ENCODE measurements at places on chromosomes 5 and 9.

GRCh38 chr5:14153071-14153864 is 10.1 kb downstream of the TRIO start:
- DNase-seq = no peak

DNA sequence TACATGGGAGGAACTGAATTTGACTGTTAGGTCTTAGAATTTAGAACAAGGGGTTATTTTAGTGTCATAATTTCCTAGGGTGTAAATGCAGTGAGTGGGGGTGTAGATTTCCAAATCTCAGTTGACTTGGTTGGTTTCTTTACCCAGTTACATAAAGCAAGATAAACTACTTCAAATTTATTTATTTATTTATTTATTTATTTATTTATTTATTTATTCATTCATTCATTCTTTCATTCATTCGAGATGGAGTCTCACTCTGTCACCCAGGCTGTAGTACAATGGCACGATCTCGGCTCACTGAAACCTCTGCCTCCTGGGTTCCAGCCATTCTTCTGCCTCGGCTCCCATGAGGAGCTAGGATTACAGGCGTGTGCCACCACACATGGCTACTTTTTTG is 200.4 kb downstream of the SLF1 start:
- no peak for DNase-seq

DNA sequence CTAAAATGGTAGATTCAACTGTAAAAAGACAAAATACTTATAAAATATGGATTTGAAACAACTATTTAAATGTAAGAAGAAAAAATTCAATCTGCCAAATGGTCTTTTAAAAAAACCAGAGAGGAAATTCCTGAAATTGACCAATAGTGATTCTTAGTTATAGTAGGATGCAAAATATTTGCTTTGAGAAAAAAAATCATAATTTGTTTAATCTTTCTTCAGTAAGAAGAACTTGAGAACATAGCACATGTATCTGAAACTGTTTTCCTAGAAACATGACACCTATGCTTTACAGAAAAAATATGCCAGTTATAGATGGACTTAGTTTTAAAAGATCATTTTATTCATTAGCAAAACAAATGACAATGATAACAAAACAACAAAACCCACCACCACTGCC is 186.9 kb upstream of the CD180 start:
- no peak for DNase-seq

DNA sequence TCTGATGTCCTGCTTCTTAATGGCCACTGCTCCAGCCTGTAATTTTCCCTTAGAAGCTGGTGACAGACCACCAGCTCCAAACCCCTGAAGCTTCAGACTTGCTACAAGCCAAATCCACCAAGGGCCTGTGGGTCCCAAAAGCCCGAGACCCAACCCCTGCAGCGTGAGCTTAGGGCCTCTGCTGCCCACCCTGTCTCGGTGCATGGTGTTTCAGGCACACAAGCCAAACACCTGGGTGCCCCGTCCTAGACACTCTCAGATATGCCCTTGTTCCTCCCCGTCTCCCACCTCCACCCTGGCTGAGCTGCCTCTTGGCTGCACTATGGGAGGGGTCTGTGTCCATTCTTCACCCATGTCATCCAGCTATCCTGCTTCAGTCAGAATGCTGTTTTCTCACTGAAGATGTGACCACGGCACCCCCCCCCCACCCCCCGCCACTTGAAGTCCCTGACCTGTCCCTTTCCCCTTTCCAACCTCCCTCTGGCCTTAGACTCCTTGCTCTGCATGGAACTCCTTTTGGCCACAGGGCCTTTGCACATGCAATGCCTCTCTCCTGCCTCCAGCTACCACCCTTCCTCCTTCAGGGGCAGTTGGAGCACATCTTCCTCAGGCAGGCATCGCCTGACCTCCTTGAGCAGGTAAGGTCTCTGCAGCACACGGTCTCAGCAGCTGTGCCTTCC is 55.8 kb downstream of the ZNF354C start:
- no peak for DNase-seq

GRCh38 chr9:35649431-35650340 is 1.0 kb downstream of the SIT1 start:
- no peak for DNase-seq

GRCh38 chr9:127777368-127777980 is 992 bp downstream of the SH2D3C start:
- no peak for DNase-seq

DNA sequence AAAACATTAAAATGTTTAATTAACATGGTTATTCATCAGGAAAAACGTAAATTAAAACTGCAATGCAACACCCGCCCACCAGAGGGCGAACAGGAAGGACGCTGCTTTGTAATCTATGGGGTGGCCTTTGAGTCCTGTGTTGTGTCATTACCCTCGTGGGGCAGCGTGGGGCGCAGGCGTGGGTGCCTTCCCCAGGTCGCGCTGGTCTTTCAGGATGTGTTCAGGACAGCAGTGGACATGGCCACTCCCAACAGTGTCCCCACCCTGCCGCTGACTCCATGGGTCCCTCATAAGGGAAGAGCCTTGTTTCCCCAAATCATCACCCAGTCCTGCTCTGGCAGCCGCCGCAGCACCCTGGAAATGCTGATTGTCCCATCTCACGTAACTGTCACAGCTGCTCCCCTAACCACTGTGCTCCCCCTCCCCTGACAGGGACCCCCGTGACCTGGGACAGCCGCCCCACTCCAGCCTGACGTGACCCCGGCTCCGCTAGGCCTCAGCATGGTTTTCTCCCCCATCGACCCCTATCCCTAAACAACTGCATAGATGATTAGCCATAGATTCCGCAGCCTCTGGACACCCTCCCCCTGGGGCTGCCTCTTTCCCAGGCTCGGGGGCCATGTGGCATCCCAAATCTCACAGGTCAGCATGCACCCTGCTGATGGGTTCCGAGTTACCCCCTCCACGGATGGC is 36.4 kb downstream of the GLT6D1 start:
- no peak for DNase-seq

DNA sequence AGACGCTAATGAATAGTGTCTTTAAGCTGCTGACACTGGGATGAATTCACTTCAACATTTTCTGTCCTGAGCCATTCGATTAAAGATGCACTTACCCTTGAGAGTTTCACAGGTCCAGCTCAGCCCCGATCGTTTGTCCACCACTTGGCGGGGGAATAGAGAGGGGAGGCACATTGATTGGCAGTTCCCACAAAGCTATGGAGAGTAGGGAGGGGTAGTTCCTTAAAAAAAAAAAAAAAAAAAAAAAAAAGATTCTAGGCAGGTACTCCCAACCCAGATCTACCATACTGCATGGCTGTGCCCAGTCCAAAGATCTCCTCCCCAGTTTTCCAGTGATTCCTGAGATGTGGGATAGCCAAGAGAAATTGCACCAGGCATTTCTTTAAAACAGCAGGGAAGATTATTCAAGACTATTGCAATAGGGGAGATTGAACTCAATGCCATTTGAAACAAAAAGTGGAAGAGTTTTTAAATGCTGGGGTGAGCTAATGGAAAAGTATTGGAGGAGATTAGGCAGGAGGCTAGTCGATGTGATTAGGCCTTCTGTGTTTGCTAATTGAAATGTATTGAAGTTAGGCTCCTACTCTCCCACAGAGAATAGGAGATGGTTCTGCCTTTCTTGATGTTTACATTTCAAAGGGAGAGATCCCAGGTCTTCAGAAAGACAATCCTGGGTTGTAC is 2217.4 kb upstream of the WWC1 start:
- no peak for DNase-seq

GRCh38 chr9:33765411-33765810 is 29.9 kb upstream of the PRSS3 start:
- DNase-seq = no peak

- DNase-seq = peak; percentile 42
Observed at GRCh38 chr5:92836855-92837755, 743.9 kb downstream of the NR2F1-AS1 start.

DNA sequence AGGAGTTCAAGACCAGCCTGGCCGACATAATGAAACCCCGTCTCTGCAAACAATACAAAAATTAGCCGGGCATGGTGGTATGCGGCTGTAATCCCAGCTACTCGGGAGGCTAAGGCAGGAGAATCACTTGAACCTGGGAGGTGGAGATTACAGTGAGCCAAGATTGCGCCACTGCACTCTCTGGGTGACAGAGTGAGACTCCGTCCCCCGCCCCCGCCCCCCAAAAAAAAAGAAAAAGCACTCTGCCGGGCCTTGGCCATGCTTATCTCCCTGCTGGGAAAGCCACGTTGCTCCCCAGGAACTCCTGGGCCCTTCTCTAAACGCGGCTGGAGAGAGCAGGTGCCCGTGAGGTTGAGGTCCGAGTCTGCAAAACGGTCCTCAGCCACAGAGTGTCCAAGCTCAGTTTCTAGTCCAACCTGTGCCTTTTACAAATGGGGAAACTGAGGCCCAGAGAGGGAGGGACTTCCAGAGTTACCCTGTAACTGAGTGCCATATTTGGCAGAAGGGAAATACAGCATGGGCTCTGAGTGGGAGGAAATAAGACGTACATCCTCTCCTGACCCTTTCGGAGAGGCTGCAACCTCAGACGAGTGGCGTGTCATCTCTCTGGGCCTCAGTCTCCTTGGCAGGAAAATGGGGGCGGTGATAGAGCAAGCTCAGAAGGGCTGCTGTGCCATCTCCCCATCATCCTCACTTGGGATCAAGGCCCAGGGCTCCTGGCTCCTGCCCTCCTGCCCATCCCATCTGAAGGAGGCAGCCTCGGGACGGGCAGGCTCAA is 6.6 kb upstream of the PHYHD1 start:
- DNase-seq = no peak

DNA sequence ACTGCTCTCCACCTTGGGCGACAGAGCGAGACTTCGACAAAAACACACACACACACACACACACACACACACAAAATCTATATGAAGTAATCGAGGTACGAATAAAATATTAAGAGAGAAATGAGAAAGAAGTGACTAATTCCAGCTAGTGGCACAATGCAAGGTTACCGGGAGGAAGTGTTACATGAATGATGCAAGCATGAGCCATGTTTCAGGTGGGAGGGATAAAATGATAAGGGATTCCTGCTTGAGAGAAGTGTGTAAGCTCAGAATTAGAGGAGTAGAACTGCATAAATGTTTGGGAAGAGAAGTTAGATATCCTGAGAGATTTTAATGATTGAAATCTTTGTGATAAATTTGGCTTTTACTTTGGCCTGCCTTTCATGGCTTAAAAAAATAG is 18.8 kb downstream of the HAPLN1 start:
- DNase-seq = no peak

- no peak for DNase-seq
Observed at GRCh38 chr5:34667705-34668104, 11.6 kb downstream of the RAI14 start.

- no peak for DNase-seq
Observed at GRCh38 chr5:42962124-42962523, 78.0 kb downstream of the ANXA2R start.

GRCh38 chr5:43193181-43193893 is 1.3 kb downstream of the NIM1K start:
- peak; percentile 72 for DNase-seq

DNA sequence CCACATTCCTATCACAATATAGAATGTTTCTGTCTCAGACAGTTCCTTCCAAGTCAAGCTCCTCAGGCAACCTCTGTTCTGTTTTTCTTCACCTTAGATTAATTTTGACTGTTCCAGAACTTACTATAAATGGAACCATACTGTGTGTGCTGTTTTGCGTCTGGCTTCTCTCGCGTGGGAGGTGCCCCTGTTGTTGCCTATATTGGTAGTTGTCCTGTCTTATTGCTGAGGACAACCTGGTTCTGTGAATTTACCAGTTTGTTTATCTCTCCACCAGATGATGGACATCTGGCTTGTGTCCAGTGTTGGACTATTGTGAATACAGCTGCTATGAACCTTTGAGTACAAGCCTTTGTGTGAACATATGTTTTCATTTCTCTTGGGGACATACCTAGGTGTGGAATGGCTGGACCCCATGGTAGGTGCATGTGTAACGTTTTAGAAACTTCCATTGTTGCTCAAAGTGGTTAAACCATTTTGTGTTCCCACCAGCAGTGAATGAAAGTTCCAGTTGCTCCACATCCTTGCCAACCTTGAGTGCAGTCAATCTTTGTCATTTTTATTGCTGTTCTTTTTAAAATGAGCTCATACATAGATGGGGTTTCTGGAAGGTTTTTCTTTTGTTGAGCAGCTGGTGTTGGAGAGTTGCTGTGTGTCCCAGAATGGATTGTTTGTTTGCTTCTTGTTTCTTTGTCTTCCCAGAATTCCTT is 18.1 kb downstream of the HMCN2 start:
- DNase-seq = no peak

- DNase-seq = no peak
Observed at GRCh38 chr9:122112238-122112637, 19.1 kb upstream of the TTLL11 start.

- DNase-seq = no peak
Observed at GRCh38 chr5:177531209-177531940, 14.6 kb upstream of the DDX41 start.

DNA sequence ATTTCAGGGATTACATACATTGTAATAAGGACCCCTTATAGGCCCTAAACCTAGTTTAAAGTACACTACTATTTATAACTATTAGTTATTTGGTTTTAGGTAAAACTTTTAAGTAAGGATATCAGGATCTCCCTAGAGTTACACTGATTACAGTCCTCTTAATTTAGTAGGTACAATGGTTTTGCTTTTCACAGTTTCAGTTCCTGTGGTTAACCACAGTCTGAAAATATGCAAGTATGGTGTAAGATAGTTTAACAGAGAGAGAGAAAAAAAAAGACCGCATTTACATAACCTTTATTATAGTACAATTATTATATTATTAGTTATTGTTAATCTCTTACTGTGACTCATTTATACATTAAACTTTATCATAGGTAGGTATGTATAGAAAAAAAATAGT is 725.3 kb upstream of the PTPRD start:
- no peak for DNase-seq

DNA sequence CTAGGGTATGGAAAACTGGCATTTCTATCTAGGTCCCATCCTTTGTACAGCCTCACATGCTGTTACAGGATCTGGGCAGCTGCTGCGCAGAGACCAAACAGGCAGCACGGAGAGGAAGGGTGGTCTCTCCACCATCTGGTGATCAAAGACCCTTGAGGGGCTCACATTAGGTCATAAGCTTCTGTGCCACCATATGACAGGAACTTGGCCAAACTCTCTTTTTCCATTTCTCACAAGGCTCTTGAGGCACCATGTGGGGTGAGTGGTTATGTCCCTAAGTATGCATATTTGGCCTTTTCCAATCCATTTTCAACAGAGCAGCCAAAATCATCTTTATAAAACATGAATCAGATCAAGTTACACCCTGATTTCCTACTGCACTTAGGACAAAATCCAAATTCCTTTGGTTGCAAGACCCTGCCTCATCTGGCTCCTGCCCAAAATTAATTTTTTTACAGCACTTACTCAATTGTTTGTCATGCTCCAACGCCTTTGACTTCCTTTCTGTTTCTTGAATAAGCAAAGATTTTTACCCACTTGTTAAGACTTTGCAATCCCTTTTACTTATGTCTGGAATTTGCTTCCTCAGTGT is 730.0 kb downstream of the MAT2B start:
- peak; percentile 44 for DNase-seq

Measured in AG04450 (cell line).